Stimulated activated CD4-positive, alpha-beta T cell treated with anti-CD3 and anti-CD28 coated beads, Interleukin-2, amount 100 ng/mL, for 24 hours (primary cell): ENCODE measurements at places on chromosomes 3 and 15.

DNA sequence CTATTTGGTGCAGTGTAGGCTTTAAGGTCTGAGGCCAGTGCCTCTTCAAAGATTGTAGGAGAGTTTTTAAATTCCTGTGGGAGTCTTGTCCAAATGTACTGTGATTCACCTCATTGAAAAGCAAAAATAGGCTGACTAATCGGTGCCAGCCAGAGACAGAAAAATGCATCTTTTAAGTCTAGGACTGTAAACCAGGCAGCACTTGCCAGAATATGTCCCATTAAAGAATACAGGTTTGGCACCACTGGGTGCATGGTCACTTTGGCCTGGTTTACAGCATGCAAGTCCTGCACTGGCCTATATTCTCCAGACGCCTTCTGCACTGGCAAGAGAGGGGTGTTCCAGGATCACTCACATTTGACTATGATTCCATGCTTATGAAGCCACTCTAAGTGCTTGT, 20.3 kb upstream of the NOX5 start:
- no peak for DNase-seq

DNA sequence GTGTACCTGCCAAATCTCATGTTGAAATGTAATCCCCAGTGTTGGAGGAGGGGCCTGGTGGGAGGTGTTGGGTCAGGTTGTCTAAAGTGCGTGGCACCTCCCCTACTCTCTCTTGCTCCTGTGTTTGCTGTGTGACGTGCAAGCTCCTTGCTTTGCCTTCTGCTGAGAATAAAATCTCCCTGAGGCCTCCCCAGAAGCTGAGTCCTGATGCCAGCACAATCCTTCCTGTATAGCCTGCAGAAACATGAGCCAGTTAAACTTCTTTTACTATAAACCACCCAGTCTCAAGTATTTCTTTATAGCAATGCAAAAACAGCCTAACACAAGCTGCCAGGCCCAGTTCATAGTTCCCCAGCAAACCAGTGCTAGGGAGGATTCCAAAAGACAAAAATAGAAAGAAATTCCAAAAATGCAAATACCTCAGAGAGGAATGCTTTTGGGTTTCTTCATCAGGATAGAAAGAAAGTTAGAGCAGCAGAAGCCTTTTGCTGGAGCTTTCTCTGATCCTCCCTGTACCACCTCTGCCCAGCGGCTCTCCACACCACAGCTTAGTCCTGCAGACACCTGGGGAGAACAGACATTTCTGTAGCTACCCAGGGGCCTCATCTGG, 25.9 kb upstream of the CDV3 start:
- no peak for DNase-seq

GRCh38 chr15:63372753-63373152, 8.9 kb downstream of the CA12 start:
- DNase-seq: no peak

GRCh38 chr3:154071146-154071545, 50.0 kb upstream of the ARHGEF26 start:
- DNase-seq: no peak

DNA sequence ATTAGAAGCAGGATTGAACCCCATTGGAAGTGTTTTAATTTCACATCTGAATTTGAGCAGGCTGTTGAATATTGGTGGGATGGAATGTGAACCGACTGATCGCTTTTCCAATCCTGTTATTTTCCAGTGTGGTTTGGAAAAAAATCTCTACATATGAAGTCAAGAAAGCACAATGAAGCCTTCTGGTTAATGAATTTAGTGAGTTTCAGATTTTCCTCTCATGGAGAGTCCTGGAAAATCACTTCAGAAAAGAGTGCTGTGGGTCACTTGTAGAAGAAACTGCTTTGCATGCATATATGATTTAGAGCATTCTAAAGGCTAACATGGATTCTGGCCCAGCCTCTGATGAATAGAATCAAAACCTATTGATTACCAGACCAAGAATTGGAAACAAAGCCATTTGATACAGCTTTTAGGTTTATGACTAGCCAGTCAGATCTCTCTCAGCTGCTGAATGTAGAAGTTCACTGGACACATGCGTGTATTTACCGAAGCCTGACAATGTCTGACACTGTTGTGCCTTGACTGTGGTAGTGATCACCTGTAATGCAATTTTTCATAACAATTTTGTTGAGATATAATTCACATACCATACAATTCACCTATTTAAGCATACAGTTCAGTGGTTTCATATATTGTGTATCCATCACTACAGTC, 121.9 kb downstream of the FNDC3B start:
- DNase-seq: no peak

- DNase-seq: no peak
These were observed 49.3 kb downstream of the ADAMTS7 start for GRCh38 chr15:78761891-78762385.

- DNase-seq: no peak
These were observed 10.8 kb downstream of the BCL2L10 start for GRCh38 chr15:52101542-52102323.

DNA sequence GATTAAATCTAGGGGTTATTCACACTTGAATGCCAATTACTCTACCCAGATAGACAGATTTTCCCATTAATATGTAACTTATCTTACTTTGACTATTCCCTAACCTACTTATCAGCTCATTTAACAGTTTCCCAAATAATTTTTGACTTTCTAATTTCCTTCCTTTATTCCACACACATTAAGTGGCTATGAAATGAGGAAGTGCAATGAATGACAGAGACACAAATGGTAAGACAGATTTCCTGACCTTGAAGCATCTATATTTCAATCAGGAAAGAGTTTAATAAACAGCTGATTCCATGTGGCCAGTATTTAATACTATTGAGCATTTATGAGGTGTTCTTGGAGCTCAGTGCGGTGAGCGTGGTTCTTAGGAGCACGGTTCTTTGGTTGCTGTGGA, 78.8 kb downstream of the SLC7A14 start:
- DNase-seq: no peak
